ENCODE measurements at places on chromosomes 5 and 9. TPM values are rescaled to one million over a fixed set of nuclear protein-coding genes. Genes with fewer than 3 reads are reported as not detected.

GRCh38 chr9:93823245-93824072 is 131.7 kb downstream of the BARX1 start:
- no peak for DNase-seq

DNA sequence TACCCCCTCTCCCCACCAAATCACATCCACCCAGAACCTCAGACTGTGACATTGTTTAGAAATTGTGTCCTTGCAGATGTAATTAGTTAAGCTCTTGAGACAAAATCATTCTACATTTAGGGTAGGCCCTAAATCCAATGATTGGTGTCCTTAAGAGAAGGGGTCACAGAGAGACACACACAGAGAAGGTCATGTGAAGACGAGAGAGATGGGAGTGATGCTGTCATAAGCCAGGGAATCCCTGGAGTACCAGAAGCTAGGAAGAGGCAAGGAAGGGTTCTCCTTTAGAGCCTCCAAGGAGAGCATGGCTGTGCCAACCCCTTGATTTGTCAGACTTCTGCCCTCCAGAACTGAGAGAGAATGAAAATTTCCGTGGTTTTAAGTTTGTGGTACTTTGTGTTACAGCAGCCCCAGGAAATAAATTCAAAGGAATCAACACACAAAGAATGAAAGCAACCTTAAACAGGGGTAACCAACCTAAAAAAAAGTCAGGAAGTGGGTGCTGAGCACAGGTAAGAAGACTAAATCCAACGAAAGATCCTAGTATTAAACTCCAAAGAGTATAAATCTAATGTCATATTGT is 33.6 kb downstream of the TIMD4 start:
- DNase-seq = peak; percentile 29

- no peak for DNase-seq
These were observed 13.9 kb downstream of the FBXL7 start for GRCh38 chr5:15513911-15514310.

- no peak for DNase-seq
These were observed 15.4 kb upstream of the ATP6V1G1 start for GRCh38 chr9:114572199-114572598.

- peak; percentile 67 for DNase-seq
These were observed 188.7 kb downstream of the HSPA4 start for GRCh38 chr5:133240425-133241091.

DNA sequence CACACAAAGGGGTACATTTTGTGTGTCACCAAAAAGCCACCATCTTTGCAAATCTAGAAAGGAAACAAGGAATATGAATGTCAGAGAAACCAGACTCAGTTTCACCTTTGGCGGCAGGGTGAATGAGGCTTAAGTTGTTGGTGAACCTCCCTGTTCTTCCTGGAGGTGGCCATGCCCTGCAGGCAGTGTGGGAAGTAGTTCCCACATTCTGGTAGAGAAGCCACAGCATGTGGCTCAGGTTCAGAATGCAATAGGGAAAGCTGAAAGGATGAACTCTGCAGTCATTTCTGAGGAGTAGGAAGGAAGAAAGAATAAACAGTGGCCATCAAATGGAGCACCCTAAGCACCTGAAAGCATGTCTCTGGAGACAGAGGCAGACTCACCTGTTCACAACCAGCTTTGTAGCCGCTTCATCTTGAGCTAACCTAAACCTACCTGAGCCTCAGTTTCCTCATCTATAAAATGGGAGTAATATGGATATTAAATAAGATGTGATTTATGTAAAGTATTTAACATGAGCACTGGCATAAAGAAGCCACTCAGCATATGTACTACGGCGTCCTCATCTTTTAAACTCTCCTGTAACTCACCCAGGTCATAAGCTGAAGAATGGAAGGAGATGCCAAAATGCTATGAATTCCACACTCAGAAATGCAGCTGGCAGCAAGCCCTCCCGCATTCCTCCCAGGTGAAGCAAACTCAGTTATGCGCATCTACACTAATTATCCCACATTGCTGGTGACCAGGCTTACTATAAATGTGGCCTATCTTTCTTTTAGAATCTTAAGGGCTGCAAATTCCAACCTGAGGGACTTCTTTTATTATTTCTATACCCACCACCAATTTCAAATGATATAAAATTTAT is 86.0 kb downstream of the ZNF608 start:
- no peak for DNase-seq

GRCh38 chr5:152056931-152057330 is 132.3 kb upstream of the GLRA1 start:
- no peak for DNase-seq

GRCh38 chr9:127528422-127529251 is 77.3 kb downstream of the LRSAM1 start:
- no peak for DNase-seq

DNA sequence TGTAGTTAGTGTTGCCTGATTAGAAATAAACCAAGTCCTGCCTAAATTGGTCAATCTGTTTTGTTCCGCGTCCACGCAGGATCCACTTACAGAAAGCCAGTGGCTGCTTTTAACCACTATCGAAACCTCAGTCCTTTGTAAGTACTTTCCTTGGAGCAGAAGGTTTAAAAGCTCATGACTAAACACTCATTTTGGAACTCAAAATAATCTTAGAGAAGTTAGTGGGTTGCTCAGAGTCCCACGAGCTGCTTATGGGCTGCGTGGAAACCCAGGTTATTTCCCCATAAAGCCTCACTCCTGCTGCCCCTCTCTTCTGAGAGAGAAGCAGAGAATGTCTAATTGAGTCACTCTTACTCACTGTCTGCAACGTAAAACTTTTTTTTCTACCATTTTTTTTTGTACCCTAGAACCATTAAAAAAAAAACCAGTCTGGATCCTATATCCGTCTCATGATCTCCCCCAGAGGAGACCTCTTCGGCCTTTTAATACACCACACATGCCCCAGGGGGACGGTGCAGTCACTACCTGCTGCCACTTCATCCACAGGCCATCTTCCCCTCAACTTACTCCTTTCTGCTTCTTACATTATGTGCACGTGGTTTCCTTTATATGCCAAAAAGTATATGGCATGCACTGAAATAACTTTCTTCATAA is 7.6 kb downstream of the BASP1 start:
- no peak for DNase-seq

DNA sequence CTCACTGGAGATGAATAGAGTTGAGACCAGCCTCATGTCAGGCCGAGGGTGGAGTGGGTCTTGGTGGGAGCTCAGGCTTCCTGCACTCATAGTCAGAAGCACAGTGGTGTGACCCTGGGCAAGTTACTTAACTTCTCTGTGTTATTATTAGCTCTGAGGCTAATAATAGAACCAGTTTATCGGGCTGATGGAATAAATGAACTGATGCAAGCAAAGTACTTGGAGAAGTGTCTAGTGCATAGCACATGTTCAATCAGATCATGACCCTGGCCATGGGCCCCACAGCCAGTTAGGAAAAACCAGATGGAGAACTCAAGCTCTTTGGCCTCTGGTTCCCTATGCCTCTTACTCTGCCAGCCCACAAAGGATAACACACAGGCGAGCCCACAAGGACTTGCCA is 45.3 kb upstream of the OSMR start:
- no peak for DNase-seq

- peak; percentile 86 for DNase-seq
These were observed 684 bp downstream of the DNAJA1 start for GRCh38 chr9:33025572-33026342.

DNA sequence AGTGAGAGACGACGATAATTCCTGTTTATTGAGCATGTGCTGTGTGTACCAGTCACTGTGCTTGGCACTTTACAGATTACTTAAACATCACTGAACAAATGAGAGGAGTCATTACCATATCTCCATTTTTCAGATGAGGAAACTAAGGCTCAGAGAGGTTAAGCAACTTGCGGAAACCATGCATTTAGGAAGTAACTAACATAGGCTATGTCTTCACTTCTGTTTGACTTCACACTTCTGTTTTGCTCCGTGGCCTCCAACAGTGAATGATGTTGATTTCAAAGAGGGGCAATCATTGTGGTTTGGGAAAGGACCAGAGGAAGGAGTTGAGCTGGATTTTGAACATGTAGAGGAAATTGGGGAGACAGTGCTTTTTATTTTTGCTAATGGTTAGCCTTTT is 16.7 kb downstream of the GCNT1 start:
- no peak for DNase-seq

GRCh38 chr5:170181902-170182301 is 50.9 kb upstream of the C5orf58 start:
- DNase-seq = no peak

DNA sequence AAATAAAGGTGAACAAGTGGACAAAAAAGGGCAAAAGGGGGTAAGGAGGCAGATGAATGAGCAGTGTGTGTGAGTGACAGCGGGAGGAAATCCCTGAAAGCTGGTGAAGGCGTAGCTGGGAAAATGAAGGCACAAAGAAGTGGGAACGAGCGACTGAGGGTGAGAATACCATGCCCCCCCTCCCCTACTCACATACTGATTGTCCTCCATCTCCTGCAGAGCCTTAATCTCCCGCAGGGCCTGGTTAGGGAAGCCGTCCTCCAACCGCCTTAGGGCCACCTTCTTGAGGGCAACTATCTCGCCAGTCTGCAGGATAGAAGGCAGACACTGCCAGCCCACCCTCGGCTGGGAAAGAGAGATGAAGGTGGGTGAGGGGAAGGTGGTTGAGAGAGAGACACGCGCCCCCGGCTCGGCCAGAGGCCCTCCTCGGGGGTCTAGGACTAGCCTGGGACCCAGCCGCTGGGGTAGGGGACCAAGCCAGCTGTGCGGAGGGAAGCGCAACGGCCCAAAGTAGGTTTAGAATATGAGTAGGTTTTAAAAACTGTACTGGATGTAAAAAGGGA is 522 bp downstream of the CDK20 start:
- no peak for DNase-seq

- no peak for DNase-seq
These were observed 98.8 kb upstream of the RAPGEF1 start for GRCh38 chr9:131838530-131839280.

Gene DNAJB5
- total RNA-seq = 12.0 TPM

Gene OTP
- not detected for total RNA-seq

Gene ZFYVE16
- 8.0 TPM for total RNA-seq

Gene LURAP1L
- total RNA-seq = not detected

Gene PDZD2
- 0.25 TPM for total RNA-seq

Data from activated naive CD4-positive, alpha-beta T cell treated with anti-CD3 and anti-CD28 coated beads for 36 hours (primary cell).